Activated T-cell treated with anti-CD3 and anti-CD28 coated beads for 24 hours (primary cell): ENCODE measurements at places on chromosomes 2 and 18.

- no peak for DNase-seq
Measured at GRCh38 chr2:131112529-131112928, 7.4 kb downstream of the PLEKHB2 start.

- no peak for DNase-seq
Measured at GRCh38 chr2:194550702-194551101, 1106.3 kb upstream of the SLC39A10 start.

GRCh38 chr2:227423656-227424499 is 36.1 kb upstream of the SCYGR1 start:
- DNase-seq: no peak

- no peak for DNase-seq
Measured at GRCh38 chr18:25279133-25279532, 72.8 kb downstream of the ZNF521 start.

DNA sequence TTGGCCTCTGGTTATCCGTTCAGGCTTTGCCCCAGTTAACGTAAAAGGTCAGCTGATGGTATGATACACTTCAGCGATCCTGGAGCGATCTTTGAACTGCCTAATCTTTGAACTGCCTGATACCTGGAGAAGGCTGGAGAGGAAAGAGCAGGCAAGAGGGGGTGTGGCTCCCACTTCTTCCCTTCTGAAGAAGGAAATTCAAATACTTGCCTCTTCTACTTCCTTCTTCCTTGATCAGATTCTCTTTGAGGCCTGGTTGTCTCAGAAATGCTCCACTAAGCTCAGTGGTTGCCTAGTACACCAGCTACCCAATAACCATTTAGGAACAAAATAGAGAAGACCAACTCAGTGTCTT is 619 bp downstream of the GALM start:
- DNase-seq: no peak

DNA sequence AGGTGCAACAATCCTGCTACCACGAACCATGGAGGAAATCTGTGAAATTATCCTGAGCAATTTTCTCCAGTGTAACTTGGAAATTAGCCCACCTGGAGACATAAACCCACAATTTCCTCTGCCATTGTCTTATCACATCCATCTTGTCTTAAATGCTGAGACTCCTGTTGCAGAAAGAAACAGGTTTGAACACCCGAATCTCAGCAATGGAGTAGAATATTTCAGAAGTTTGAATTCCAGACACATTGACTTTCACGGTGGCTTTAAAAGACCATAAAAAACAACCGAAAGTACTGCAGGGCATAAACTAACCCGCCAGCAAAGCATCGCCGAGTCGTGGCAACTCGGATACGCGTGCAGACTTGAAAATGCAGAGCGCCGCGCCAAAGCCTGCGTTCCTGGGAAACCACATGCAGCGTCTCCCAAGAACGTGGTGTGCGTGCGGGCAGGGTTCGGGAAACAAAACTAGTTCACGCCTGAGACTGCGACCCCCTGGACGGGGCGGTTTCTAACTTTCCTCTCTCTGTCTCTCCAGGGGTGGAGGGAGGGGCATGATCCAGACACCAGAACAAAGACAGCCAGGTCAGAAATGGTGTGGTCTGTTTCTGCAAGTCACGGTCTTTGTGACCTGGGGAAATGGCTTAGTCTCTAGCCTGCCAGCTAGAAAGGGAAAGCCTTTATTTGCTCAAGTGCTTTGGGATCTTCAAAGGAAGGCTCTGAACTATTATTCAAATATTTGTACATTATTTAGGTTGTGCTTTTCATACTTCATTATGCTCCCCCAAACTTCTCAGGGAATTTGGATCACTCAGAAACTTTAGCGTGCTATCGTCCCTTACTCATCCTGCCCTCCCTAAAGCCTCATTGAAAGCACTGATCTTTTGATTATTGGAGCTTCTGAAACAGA is 26.9 kb upstream of the KCTD1 start:
- DNase-seq: no peak

DNA sequence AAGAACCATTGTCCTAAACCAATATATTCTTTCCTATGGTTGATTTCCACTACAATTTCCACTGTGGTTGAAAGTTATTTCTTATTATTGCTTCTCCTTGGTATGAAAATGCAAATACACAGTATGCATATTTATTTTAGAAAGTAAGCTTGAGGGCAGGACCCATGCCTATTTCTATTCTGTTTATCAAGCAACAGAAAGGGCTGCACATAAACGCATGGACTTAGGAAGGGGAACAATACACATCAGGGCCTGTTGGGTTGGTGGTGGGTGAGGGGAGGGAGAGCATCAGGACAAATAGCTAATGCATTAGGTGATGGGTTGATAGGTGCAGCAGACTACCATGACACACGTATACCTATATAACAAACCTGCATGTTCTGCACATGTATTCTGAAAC is 20.7 kb downstream of the SLC4A3 start:
- DNase-seq: no peak

DNA sequence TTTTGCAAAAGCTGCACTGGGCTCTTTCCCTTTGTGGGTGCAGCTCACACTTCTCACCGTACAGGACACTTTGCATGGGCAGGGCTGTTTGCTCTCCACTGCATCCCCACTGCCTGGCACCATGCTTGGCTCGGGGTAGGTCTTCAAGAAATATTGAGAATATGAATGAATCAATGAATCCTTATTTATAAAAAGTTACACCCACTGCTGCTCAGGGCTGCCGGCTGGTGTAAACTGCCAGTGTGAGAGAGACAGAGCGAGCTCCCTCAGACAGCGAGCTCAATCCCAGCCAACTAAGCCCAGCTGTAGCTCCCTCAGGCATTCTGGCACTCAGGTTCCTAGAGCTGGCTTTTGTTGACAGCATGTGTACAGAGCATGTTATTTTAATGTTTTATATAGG is 3.4 kb downstream of the TMEM185B start:
- DNase-seq: no peak

DNA sequence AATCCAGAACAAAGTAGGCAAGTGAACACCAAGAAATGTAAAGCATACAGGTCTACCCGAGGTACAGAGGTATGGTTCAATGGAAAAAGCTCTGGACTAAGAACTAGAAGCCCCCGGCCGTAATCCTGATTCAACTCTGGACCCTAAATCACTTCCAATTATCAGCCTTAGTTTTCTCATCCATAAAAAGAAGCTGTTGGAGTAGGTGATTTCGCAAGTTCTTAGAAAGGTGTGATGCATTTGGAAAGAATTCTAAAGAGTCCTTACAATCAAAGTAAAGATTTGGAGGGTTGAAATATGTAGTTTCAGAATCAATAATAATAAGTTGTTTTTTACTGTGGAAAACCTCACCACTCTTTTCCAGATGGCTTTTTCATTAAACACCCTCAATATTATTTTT is 622.1 kb upstream of the ID2 start:
- no peak for DNase-seq

DNA sequence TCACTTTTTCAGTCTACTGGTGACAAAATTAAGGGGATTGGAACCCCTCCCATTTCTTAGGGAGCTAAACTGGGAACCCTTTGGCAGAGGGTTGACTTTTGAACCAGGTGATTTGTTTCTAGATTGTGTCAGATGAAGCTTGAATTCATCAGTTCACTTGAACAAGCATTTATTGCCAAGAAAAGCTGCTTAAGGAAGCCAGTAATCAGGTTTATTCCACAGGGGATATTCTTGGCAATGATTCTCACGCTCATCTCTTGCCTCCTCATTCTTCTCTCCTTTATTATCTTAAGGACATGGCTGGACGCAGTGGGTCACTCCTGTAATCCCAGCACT is 101.0 kb downstream of the ALPK2 start:
- no peak for DNase-seq

- DNase-seq: no peak
Measured at GRCh38 chr2:9166579-9167377, 39.8 kb upstream of the ASAP2 start.

- no peak for DNase-seq
Measured at GRCh38 chr2:56195563-56195962, 11.8 kb downstream of the CCDC85A start.

DNA sequence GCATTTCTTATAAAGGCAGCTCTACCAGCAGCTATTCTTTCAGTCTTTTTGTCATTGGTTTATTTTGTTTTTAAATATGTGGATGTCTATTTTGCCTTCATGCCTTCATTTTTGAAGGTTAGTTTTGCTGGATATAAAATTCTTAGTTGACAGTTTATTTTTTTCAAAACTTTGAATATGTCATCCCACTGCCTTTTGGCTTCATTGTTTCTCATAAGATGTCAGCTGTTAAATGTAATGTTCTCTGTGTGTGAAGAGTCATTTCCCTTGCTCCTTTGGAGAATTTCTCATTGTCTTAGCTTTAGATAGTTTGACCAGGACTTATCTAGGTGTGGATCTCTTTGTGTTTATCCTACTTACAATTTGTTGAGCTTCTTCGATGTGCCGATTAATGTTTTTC is 213.5 kb downstream of the KIAA1328 start:
- DNase-seq: no peak

- no peak for DNase-seq
Measured at GRCh38 chr2:14778015-14778414, 145.5 kb downstream of the LRATD1 start.

GRCh38 chr2:182435754-182436153 is 8.9 kb upstream of the PDE1A start:
- DNase-seq: no peak

GRCh38 chr2:16322308-16323125 is 343.1 kb downstream of the CYRIA start:
- DNase-seq: no peak

DNA sequence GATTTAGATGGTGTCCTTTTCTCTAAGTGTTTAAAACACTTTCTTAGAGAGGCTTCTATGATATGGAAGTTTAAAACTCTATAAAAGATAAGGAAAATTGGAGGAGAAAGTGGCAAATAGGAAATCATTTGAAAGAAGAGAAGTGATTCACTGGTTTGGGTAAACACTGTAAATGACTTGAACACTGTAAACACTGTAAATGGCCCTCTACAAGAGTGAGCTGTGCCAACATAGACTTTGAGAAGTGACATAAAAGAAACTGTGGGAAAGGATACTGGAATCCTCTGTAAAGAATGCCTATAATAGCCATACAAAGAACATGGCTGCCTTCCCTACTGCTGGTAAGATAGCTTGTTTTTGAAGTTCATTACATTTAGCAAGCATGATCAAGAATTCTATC is 210.9 kb upstream of the SIX3 start:
- no peak for DNase-seq

- DNase-seq: no peak
Measured at GRCh38 chr2:165176780-165177179, 27.1 kb downstream of the SCN3A start.

GRCh38 chr2:69741229-69741574 is 732 bp upstream of the ANXA4 start:
- peak; percentile 20 for DNase-seq

- DNase-seq: no peak
Measured at GRCh38 chr2:221166292-221166691, 405.8 kb downstream of the EPHA4 start.

DNA sequence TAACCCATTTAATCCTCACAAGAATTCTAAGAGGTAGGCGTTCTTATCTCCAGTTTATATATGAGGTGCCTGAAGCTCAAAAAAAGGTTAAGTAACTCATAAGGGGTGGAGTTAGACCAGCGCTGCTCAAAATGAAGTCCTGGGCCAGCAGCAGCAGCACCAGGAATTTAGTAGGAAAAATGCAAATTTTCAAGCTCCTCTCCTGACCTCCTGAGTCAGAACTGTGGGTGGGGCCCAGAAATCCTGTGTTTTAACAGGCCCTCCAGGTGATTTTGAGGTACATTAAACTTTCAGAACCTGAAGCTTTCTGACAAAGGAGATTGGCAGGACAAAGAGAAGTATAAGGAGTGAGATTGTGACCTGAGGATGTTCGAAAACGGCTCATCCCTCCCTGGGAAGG is 66.0 kb upstream of the CCDC85A start:
- no peak for DNase-seq

DNA sequence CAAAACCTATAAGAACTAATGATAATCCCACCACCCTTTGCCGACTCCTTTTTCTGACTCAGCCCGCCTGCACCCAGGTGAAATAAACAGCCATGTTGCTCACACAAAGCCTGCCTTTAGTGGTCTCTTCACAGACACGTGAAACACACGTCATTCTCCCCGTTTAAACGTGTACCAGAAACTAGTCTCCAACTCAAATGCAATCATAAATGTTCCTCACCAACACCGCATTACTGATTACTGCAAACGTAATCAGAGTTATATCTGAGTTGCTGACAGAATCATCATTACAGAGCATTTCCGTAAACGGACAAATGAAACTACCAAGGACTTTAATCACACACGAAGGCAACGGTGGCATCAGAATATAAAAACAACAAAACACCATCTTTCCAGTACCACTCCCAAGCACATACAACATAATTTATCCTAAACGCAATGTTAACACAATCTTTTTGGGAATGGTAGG is 1.9 kb downstream of the CLK1 start:
- DNase-seq: peak; percentile 54

- no peak for DNase-seq
Measured at GRCh38 chr2:133812826-133813617, 244.8 kb upstream of the NCKAP5 start.

DNA sequence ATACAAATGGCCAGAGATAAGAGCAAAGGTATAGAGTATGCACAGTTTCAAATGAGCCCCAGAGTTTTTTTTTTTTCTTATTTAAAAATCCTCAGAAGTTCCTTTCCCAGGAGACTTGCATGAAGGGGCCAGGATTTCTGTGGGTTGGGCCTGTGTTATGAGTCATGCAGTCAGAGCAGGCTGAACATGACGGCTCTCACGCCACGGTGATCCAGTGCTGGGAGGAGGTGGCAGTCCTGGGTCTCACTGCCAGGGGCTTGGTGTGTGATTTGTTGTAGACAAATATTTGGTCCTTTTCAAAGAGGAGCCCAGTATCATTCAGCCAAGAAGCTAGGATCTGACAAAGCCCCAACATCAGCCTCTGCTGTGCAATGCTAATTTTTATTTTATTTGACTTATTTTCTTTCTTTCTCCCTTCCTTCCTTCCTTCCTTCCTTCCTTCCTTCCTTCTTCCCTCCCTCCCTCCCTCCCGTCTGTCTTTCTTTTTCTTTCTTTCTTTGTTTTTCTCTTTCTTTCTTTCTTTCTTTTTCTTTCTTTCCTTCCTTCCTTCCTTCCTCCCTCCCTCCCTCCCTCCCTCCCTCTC is 10.4 kb upstream of the KCNE4 start:
- no peak for DNase-seq

DNA sequence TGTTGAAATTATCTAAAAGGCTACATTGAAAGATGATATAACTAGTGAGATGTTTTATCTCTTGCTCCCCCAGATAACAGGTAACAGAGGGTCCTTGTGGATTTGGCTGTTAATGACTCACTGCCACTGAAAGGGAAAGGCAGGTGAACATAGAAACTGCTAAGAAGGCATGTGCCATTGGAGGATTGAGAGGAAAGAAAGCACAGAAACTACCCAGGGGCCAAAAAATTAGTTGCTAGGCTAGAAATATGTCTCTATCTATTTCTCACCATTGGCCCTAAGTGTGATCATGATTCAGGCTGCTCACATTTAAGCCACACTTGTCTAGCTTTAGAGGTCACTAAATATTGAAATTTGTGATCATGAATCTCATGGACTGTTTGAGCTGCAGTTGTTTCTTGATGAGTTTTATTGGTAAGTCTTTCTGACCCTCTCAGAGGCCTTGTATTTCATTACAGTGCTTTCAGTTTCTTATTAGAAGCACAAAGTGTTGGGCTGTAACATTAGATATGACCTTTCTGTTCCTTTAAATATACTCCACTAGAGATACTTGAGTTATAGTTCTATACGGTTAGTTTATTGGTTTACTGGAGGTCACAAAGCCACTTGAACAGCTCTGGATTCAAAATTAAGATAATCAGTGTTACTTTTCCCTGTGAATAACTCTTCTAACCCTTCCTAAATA is 26.2 kb downstream of the NAB1 start:
- DNase-seq: no peak

GRCh38 chr2:216285701-216286100 is 86.6 kb downstream of the MARCHF4 start:
- DNase-seq: no peak
